T-helper 17 cell (primary cell): ENCODE measurements at places on chromosomes 5 and 9.

DNA sequence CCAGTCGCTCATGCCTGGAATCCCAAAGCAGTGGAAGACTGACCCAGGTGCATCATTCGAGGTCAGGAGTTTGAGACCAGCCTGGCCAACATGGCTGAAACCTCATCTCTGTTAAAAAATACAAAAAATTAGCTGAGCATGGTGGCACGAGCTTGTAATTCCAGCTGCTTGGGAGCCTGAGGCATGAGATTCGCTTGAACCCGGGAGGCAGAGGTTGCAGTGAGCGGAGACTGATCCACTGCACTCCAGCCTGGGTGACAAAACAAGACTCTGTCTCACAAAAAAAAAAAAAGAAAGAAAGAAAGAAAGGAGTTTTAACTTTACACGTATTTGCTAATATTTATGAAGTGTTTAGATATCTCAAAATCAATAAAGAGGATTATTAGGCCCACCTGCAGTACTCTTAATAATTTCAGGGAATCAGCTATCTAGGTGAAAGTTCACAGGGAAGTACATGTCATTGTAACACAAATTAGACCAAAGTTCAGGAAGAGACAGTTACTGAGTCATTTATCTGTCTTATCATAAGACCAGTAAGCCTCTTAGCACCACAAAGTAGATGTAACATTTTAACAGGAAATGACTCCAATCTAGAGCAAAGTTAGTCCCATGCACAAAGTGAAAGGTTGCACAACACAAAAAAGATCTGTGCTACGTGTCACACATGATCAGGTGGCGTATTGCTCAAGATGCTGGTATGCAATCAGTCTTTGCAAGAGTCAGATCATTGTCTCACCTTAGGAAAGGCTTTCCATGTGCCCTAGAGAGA lies 34.1 kb upstream of the PLIN2 start:
- DNase-seq = no peak

DNA sequence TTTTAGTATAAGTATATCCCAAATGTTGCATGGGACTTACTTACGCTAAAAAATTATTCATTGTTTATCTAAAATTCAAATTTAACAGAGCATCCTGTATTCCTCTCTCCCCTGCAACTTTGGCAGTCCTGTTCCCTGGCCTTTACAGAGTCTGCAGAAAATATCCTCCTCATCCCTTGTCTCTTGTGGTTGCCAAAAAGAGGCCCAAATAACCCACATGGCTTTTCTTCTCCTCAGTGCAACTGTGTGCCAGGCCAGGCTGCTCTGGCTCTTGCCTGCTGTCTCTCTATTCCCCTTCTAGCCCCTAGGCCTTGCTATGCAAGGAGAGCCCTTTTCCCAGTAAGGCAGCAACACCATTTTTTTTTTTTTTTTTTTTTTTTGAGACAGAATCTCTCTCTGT lies 23.0 kb downstream of the ARHGEF37 start:
- DNase-seq = no peak

- DNase-seq = no peak
Measured at GRCh38 chr5:158033724-158034123, 174.8 kb upstream of the CLINT1 start.

DNA sequence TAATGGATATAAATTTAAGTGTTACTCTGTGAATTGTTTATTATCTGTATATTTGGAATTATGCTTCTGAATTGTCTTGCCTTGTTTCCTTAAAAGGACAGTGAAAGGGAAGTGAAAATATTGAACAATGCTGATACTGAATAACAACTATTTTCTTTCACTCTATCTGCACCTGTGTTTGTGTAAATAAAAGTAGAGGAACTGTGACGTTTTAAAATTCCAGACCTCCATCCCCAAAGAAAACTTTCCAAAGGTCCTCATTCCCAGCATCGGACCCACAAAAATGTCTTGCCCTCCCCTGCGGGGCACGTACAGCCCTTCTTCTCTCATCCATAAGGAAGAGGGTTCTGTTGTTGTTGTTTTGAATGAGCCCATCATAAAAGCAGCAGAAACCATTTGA lies 100.0 kb downstream of the NLN start:
- no peak for DNase-seq

DNA sequence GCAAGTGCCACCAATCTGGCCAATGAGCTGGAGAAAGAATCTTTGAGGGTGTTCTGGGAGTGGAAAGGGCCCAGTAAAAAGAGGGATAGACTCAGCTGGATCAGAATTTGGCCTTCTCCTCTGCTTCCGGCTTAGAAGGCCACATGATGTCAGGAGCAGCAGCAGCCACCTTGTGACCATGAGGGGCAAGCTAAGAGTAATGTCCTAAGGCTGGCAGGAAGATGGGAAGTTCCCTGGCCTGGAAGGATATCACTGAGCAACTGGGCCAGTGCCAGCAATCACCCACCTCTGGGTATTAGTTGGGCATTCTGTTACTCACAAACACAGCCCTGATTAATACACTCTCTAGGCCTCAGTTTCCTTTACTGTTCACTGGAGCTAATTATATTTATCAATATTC lies 44.2 kb downstream of the TSPAN17 start:
- DNase-seq = no peak

DNA sequence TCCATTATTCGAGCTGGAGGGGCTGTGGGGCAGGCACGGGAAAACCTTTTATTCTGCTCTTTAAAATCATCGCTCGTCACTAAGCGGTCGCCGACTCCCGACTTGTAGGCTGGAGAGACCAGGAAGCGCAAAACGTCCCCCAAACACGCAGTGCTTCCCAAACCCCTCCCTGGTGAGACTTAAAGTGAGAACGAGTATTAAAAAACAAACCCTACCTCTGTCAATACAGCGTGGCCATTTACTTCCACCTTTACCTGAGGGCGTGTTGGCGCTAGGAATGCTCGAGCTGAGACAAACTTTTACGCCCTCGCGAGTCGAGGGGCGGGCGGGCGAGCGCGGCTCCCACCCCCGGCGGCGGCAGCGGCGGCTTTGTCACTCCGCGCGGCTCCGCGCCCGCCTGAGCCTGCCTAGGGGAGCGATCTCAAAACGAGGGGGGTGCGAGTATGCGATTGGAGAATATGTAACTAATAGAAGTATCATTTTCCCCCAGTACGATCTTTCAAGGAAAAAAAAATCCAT lies at the start of gene NR2F1-AS1:
NR2F1-AS1 (minus strand) TSS at position 293 of the 519 bp plus-strand sequence.
- DNase-seq = no peak

DNA sequence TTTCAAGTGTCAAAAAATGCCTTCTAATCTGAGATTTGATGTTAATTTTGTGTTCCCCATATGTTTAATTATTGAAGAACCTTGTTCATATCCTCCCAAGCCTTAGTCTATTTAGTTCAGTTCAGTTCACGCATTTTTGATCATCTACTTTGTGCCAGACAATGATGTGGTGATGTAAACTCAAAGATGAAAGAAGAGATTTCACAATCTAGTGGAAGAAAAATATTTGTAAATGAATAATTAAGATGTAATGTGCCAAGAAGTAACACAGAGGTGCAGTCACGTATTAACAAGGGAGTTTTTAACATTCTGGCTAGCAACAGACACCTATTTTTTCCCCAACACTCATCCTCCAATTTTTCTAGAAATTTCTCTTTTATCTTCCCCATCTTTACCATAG lies 22.1 kb upstream of the KIF2A start:
- no peak for DNase-seq
